ENCODE measurements at places on chromosomes 6 and 20.

GRCh38 chr6:3669916-3670315, 81.6 kb downstream of the PXDC1 start:
- no peak overlapping the region for H3K4me3 ChIP-seq
- no peaks in the 10 kb centered on the region for H3K36me3 ChIP-seq
- H3K27ac ChIP-seq, result no peak overlapping the region
- H3K27me3 ChIP-seq, result no peaks in the 10 kb centered on the region
- DNase-seq, result no peak

DNA sequence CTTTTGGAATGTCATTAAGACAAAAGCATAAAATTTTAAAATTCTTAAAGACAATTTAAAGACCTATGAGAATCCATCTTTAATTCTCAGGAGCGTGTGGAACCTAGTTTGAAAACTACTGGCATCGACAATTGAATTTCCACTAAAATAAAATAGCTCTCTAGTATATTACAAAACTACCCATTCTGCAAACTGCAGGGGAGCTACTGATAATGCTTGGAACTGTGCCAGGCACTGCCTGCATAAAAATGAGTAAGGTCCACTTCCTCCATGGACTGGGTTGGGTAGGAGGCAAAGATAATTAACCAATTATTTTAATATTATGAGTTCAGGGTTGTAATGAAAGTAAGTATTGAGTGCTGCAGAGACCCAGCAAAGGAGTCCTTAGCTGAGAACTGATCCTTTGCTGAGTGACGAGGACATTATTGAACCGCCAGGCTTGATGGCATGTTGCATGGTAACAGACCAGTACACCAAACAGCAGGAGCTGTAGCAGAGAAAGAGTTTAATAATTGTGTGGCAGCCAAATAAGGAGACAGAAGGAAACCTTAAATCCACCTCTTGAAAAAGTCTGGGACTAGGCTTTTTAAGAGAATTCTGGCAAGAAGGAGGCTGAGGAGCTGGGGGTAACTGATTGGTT, 261.3 kb downstream of the ESR1 start:
- DNase-seq, result no peak
- no peaks in the 10 kb centered on the region for H3K36me3 ChIP-seq
- H3K27ac ChIP-seq, result no peak overlapping the region
- H3K27me3 ChIP-seq, result no peaks in the 10 kb centered on the region
- H3K4me3 ChIP-seq, result no peak overlapping the region

DNA sequence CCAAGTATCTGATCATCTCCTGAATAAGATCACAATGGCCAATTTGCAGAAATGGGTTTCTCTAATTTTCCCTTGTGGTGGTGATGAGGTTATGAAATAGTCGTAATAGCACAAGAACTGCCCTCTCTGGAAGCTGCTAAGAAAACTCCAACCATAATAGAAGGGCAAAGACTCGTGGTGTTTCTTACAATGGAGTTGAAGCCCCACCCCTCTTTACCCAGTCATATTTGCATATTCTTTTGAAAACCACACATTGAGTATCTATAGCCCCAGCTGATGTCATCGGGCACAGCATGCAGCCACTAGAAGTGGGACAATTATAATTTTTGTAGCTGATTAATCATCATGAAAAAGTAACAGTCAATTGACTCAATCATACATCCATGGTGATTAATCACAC, 452.1 kb upstream of the POU3F2 start:
- no peak overlapping the region for H3K4me3 ChIP-seq
- no peak for DNase-seq
- H3K27ac ChIP-seq, result no peak overlapping the region

- DNase-seq, result no peak
- H3K36me3 ChIP-seq, result no peaks in the 10 kb centered on the region
- H3K27me3 ChIP-seq, result no peaks in the 10 kb centered on the region
- H3K4me1 ChIP-seq, result no peaks in the 10 kb centered on the region
- H3K27ac ChIP-seq, result no peak overlapping the region
These were observed 41.1 kb upstream of the CST5 start for GRCh38 chr20:23920408-23921325.

- no peak overlapping the region for H3K4me3 ChIP-seq
- no peak for DNase-seq
- H3K27ac ChIP-seq, result no peak overlapping the region
- H3K36me3 ChIP-seq, result no peaks in the 10 kb centered on the region
These were observed 44.5 kb downstream of the ATG5 start for GRCh38 chr6:106281088-106281487.

Data from Caco-2 (cell line).